ENCODE measurements at places on chromosomes 7 and 10.

DNA sequence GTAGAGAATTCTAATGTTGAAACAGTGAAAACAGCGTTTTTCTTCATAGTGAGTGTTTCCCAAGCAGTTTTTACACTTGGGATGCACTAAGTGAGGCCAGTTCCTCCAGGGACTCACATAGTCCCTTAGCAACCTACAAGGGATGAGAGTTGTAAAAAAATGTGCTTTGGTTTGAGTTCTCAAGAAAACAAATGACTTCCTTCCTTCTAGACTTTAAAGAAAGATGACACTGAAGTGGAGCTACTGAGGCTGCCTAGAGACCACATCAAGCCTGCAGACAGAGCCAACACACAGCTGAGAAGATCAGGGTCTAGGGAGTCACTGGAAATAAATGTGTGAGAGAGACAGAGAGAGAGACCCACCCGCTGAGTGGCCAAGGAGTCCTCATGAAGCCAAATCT lies 264.4 kb downstream of the TNS3 start:
- no peak for DNase-seq

- DNase-seq: no peak
These were observed 2.5 kb upstream of the KPNA7 start for GRCh38 chr7:99210265-99210970.

- no peak for DNase-seq
These were observed 10.6 kb downstream of the ZYX start for GRCh38 chr7:143391462-143392404.

DNA sequence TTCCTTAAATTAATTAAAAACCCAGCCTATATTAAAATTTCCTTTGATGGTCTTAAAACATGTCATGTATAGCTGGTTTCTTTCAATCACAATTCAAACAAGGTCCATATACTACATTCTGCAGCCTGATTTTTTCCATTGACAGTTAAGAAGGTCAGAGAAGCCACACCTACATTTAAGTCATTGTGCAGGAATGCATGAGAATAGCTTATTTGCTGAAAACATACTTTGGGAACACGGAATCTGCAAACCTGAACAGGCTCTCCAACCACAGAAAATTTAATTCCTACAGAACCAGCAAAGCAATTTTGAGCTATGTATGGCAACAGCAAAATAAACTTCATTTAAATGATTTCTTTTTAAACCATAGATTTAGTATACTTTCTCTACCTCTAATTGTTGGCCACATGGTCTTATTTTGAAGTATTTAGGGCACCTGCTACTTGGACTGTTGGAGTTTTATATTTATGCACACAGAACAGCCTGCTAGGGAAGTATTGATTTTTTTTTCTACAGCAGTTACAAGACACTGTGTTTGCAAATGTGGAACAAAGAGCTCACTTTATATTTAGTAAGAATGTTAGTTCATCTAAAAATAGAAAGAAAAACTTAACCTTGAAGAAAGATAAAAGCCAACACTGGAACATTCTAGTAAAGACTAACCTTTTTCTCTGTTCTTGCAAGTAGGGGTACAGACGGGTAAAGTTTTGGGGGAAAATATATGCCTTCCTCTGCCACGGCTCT lies 240.9 kb upstream of the IMMP2L start:
- no peak for DNase-seq

GRCh38 chr7:133109816-133110215 lies 27.9 kb upstream of the CHCHD3 start:
- DNase-seq: no peak

DNA sequence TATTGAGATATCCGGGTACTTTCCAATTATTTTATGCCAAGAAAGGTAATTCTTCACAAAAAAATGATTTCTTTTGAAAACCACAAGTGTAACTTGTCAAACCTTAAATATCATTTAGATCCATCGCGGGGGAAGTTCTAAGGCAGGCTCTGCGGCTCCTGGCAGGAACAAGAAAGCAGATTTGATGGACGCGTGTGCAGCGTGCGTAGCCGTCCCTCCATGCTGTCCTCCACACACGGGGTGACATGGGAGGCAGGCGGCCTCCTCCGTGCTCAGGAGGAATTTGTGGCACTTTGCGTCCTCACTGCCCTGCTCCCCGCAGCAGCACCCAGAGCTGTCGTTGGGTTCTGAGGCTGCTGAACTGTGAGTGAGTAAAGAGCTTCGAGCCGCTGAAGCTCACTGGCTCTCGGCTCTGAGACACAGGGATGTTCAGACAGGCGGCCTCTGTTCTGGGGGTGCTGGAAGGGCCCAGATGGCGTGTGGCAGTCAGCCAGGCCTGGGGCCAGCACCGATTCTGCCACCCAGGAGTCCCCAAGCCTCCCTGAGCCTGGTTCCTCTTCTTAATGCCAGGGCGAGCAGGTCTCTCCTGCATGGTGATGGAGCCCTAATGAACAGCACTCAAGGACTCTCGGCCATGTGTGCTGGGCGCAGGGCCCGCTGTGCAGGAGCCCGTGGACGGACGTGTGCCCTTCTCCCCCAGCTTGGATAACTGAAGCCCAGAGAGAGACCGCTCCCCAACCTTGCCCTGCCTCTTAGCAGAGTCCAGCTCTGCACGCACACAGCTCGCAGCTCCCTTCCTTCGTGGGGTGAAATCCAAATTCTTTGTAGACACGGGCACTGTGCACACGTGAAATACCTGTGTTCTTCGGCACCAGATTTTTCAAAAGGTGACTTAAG lies 185.4 kb upstream of the SHH start:
- DNase-seq: no peak

DNA sequence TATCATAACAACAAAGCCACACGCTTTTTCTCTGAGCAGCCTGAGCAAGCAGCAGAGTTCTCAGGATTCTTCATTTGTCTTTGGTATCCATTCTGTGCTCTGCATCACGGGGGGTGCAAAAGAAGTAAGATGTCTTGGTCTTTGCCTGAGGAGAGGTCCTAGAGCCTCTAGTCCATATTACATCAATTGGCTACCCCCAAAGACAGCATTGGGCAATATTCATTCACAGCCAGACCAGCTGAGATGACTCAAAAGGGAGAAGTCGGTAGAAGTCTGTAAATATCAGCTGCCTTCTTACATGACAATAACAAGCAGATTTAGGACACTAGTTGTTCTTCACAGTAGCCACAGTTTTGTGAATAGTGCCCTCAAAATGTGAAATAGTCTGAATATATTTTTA lies 66.6 kb downstream of the FZD1 start:
- no peak for DNase-seq

DNA sequence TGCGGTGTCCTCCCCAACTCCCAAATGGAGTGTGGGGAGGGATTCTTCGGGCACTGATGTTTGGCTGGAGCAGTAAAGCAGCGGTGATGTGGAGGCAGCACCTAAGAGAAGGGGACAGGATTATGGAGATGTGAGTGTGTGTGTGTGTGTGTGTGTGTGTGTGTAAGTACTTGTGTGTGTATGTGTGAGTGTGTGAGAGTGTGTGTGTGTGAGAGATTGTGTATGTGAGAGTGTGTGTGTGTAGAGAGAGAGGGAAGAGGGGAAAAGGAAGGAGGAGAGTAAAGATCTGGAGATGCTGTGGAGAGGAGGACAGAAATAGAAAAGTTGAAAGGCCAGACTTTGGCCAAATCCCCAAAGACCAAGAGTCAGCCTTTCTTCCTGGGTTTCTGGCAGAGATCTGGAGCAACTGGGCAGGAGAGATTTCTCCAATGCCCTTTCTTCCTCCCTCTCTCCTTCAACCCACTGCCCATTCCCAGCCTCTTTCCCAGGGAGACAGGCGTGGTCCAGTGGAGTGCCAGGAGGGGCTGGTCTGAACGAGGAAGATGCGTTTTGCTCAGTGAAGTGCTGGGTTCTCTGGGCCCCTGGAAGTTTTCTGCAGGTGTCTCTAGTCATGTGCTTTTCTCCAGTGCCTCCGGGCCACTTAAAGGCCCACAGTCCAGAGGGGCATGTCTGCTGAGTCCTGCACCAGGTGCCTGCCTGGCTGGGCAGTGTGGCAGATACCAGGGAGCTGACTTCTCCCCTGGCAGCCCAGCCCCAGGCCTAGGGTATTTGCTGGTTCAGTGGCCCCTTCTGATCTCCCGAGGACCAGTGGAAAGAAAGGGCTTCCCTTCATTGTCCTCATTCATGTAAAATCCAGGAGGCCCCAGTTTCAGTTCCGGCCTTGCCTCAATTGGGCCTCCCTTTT lies 60.5 kb downstream of the HK1 start:
- DNase-seq: no peak

DNA sequence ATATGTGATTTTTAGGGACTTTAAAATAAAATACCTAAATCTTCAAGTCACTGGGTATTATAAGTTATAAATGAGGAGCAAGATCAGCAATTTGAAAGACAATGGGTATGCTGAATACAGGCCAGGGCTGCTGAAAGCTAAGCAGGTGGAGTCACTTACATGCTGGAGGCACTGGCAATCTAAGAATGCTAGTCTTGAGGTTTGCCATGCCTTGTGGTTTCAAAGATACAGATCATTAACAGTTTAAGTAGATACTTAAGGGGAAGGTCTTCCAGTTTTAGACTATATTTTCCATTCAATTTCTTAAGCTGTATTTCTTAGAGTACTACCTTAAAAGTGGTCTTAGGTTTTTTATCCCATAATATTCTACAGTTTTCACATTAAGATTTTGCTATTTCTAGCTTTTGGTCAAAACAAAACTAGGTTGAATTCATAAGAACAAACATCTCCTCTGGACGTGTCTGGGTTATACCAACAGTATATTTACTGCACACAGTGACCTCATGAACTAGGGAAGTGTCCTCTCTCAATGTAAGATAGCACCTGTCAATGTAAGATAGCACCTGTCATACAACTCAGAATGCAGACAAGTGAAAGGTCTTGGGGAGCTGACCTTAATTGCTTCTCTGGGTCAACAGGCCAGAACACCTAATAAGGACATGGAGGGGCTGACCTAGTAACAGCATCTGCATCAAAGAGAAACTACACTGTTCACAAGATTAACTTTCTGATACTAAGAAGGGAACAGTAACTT lies 2.0 kb downstream of the SRI start:
- peak; percentile 39 for DNase-seq

DNA sequence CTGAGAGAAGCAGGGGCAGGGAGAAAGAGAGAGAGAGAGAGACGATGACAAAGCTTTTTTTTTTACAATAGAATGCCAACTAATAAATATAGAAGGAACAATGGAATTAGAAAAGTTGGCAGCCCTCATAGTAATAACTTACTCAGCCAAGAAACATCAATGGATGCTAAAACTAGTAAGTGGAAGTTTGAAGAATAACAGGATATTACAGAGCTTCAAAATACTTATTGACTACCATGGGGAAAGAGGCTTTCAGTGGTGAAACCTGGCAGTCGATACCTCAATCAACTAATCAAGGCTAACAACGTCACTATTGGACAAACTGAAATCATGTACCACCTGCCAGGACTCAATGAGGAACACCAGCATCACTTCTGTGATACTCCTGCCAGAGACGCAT lies 100.5 kb upstream of the LRRC4 start:
- DNase-seq: no peak

- DNase-seq: no peak
These were observed 125.5 kb downstream of the RNF32 start for GRCh38 chr7:156765901-156766656.

GRCh38 chr7:127809261-127809702 lies 157.3 kb downstream of the SND1 start:
- DNase-seq: no peak

GRCh38 chr7:91185771-91186170 lies 78.5 kb upstream of the FZD1 start:
- DNase-seq: no peak

DNA sequence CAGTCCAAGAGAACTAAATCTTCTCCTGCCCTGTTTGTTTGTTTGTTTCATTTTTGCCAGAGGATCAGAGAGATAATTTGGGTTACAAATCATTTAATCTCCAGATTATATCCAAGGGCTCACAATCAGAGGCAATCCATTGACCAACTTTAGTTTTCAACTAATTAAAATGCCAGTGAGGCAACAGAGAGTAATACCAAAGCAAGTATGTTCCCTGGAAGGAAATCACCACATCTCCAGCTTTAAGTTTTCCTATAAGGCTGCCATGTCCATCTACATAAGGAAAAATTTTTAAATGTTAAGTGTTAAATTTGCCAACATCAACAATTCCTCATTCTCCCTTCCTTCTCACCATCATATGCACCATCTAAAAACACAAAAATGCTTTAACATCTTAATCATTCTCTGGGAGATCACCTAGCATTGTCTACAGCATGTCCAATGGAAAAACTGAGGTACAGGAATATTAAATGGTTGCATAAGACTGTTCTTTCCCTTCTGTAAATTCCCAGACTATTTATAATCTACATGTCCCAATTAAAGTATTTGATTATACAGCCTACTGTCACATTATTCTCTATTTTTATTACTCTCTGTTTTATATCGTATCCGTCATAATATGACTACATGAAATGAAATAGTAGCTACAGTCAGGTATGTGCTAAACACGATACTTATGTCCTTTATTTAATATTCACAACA lies 14.1 kb downstream of the USP54 start:
- no peak for DNase-seq

GRCh38 chr7:91717681-91718470 lies 162.6 kb downstream of the MTERF1 start:
- DNase-seq: no peak

- no peak for DNase-seq
These were observed 252.8 kb downstream of the REEP3 start for GRCh38 chr10:63773962-63774361.

DNA sequence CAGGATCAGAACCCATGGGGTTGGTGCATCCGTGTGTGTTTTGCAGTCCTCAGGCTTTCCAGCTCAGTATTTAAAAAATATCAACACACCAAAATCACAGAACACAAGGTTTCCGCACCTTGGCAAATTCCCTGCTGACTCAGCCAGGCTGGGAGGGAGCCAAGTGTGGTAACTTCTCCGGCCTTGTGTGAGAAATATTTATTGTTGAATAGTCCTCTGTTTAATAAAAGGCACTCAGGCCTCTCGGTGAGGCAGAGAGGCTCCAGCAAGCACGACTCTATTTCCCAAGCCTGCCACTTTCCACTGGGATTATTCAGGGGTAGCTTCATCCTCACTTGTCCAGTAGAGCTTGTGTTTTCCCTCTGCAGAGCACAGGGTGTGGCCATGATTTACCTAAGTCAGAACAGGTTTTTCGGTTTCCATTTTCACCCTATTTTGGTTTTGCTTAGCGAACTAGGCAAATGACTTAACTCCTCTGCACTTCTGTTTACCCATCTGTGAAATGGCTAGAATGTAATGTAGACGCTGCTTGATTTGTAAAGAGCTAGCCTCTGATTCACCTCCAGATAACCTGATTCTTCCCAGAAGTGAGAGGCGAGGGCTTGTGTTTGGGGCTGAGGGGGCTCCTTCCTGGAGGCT lies 13.0 kb upstream of the CHST15 start:
- DNase-seq: no peak

Data from CD4-positive, alpha-beta T cell treated with Interleukin-4 for 4 hours (primary cell).